ENCODE measurements at places on chromosomes 3 and 15.

DNA sequence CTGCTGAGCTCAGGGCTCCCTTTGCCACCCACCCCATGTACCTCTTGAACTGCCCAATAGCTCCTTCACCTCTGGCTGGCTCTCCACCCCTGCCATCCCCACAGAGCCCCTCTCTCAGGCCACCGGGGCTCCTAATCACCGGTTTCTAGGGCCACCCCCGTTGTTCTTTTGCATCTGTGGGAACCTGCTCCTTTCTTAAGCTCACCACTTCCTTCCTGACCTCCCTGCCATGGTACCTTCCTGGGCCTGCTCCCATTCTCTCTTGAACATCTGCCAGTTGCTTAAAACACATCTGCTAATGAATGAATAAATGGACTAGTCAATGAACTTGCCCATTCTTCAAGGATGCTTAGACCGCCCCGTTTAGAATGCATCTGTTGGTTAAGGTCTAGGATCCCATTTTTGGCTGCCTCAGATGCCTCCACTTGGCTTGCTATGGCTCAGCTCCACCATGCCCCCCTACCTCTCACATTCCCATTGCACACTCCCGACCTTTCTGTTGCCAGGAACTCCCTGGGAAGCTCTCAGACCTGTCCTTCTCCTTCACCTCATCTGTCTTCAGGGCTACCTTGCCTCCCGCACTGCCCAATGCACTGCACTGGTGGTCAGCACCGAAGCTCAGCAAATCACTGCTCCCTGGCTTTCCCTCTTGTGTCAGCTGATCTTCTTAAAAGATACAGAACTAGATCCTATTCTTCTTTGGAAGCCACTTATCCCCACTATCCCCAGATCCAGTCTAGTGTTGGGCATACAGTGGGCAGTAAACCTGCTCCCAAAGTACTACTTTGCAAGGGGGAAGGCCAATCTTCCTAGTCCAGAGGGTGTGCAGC is 9.1 kb downstream of the AMOTL2 start:
- DNase-seq, result no peak

DNA sequence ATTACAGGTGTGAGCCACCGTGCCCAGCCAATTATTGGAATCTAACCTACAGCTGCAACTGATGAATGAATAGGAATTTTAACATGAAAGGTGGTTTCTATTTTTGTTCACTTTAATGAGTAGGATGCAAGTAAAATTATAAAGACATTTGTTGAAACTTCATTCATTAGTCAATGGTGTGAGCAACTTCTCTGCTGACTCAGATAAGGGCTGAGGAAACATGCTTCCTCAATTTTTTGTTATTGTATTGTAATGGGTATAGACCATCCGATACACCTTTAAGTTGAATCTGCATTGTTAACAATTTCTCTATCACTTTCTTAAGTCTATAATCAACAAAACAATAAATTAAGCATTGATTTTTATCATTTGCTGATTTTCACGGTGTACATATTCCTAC is 127.8 kb downstream of the STAG1 start:
- DNase-seq, result no peak

DNA sequence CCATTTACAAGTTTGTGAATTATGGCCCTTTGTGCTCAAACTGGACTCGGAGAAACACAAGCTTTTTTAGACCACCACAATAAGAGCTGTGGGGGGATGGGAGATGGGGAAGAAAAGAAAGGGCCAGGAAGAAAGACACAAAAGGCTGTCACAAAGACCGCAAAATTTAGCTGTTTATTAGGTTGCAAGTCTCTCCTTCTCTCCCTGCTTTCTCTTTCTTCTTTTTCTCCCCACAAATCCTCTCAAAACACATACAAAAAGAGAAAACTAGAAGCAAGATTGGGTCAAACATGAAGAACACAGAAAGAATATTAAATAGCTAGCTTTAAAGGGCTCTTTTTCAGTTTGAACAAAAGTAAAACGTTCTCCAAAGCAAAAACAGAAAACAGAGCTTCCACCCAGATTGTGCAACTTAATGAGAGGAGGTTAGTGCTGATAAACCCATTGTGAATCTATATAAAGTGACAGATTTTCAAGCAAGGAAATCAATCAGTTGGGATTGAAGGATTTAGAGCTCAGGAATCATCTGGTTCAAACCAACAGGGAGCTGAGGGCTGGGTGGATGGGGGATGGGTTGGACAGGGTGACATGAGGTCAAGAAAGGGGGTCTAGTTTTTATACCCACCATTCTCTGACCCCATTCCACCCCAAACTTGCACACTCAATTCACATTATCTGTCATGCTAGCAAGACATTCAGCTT is 87.3 kb downstream of the DHX30 start:
- no peak for DNase-seq

GRCh38 chr3:18853269-18853668 is 295.0 kb upstream of the KCNH8 start:
- no peak for DNase-seq

DNA sequence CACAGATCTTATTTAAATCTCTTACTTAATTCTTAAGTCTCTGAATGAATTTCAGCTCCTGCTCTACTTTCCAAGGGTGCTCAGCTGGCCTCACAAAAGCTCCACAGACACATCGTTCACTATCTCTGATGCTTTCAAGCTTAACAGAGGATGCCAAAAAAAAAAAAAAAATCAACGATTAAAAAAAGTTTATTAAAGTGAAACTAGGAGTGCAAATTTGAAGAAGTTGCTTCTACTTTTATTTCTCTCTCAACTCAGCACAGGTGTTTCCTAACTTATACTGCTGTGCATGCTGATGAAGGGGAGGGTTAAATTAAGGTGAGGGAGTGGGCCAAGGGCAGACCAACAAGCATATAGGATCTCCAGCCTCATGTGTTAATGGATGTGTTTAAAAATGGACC is 157.2 kb downstream of the TIGIT start:
- DNase-seq, result no peak

GRCh38 chr3:58560771-58561311 is 16.4 kb downstream of the FAM107A start:
- DNase-seq, result no peak

DNA sequence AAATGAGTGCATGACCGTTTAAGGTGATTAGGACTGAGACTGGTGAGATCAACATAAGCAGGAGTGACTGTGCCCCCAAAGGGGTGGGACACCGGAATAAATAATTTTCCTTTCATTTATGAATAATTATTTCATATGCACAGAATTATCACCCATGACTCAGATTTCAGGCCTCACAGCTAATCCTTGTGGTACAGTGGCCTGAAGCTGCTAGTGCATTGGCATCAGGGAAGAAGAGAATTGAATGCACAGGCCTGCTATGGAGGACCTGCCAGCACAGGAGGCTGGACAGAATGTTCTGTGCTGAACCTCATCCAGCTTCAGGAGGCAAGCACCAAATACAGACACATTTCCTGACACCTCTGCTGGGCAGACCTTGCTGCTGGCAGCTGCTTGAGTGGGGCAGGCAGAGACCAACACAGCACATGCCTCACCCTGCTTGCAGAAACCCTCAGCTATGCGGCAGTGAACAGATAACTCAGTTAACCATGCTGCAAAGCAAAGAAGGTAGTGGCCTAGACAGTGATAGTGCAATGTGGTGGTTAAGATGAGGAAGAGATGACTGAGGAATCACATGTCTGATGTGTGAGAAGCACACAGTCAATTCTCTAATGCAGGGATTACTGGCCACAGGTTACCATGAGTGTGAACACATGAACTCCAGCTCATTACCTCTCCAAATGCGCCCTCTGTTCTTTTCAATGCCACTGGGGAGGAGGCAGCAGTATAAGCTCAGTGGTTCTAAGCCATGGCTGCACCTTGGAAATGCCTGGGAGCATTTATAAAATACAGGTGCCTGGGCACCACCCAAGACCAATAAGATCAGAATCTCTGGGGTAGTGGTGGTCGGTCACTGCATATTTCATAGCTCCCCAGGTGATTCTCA is 68.1 kb upstream of the SCN5A start:
- DNase-seq, result no peak

- no peak for DNase-seq
These were observed 32.6 kb downstream of the SEMA5B start for GRCh38 chr3:122994954-122995353.

DNA sequence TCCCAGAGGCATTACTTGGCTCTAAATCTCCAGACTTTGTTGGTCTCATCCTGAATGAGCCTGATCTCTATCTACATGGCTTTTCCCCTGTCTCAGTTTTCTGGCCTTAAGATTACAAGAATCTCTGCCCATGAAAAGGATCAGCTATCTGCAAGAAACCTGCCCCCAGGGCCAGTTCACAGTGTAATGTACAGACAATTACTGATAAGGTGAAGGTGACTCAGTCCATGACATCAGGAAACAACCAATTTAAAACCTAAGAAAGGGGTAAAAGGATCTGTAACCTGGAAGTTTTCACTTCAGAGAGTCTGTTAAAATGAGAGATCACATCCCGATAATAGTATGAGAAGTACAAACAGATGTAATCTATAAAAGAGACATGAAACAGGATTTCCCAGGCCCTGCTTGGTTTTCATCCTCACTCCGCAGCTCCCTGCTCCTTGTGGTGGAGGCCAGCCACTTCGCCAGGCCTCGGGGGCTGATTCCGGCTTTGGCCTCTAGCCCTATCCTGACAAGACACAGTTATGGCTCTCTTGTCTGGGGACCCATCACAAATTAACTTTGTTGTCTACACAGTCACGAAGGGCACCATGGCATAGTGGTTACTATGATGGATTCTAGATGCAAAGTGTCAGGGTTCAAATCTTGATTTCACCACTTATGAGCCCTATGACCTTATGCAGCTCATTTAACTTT is 136.9 kb downstream of the THSD4 start:
- no peak for DNase-seq

GRCh38 chr3:147153830-147154539 is 252.4 kb downstream of the ZIC4 start:
- DNase-seq, result no peak

DNA sequence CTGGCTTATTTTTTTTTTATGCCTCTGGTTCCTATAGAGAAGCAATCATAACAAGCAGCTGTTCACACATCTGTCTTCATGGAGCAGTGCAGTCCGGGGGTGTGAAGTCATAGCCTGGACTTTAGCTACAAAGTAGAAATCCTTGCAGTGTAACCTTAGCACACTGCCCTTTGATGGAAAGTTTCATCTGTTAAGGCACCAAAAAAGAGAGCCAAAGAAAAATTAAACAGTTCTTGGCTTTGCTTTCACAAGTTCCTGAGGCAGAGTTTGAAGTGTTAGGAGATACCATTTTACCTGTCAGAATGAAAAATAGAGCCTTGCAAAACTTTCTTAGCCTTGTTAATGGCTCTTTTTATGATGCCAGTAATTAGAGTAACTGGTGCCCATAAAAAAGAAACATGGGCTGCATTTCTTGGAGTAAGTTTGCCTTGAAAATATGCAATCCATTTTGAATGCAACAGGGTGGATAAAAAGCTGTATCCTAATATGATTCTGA is 84.1 kb downstream of the PIK3R4 start:
- DNase-seq, result no peak

- peak; percentile 79 for DNase-seq
These were observed at the start of gene KLHL6 for GRCh38 chr3:183555541-183556081. Gene KLHL6 (minus strand): TSS chr3:183555706. CDS start chr3:183555653, 53 bp downstream.

DNA sequence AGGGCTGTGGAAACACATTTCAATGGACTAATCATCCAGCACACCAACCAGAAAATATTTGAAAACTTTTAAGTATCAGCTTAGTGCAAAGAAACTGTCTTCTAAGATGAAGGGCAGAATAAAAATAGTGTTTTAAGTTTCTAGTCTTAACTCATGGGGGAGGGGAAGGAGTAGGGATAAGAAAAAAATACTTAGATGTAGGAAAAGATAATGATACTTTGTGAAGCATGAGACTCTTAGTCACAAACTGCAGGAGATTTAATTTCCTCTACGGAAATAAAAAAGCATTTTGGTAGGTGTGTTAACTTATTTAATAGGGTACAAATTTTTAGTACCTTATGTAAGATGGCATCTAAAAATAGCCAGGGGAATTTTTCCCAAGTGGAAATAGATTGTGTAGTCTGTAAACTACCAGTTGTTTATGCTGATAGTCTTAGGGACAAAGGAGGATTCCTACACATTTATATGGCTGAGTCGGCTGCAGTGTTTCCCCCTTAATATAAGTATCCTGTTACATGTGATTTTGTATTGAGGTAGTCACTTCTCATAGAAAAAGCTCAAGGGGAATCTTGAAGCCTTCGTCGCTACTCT is 78.2 kb upstream of the GBE1 start:
- DNase-seq, result no peak

- DNase-seq, result no peak
These were observed 56.6 kb upstream of the PRTG start for GRCh38 chr15:55799291-55800212.

DNA sequence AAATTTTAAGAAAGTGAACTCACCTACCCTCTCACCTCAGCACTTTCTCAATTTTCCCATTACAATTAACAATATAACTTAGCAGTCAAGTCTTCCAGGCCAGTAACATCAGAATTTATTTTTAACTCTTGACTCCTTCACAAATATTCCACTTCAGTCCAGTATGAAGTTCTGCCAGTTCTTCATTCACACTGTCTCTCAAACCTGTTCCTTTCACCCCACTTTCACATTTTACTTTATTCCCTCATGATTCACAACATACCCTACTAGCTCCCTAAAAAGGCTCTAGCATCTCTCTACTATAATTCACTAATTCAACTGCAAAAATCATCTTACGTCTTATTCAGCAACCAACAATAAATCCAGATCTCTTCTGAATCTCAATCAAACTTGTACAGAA is 3.8 kb downstream of the GSK3B start:
- DNase-seq, result no peak

- no peak for DNase-seq
These were observed 38.5 kb upstream of the POLR2M start for GRCh38 chr15:57668016-57668415.

GRCh38 chr15:70415398-70415797 is 317.7 kb upstream of the TLE3 start:
- no peak for DNase-seq

DNA sequence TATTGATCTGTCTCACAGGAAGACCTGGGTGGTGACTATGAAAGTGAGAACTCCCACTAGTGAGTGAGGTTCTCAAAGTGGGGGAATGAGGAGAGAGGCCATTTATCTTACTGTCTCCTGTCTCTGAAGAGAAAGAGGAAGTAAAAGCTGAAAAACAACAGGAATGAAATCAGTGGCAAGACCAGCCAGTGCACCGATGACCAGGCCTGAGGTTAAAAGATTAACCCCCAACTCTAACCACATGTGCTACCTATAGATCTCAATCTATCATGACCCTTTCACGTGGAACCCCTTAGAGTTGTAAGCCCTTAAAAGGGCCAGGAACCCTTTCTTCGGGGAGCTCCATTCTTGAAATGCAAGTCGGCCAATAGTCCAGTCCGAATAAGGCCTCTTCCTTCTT is 239.3 kb upstream of the CNTN6 start:
- no peak for DNase-seq

- DNase-seq, result peak; percentile 36
These were observed 37.8 kb upstream of the SPTSSB start for GRCh38 chr3:161409069-161409468.

GRCh38 chr3:168161696-168162095 is 66.0 kb upstream of the GOLIM4 start:
- no peak for DNase-seq

- no peak for DNase-seq
These were observed 95.2 kb upstream of the CDIN1 start for GRCh38 chr15:36484038-36484778.

DNA sequence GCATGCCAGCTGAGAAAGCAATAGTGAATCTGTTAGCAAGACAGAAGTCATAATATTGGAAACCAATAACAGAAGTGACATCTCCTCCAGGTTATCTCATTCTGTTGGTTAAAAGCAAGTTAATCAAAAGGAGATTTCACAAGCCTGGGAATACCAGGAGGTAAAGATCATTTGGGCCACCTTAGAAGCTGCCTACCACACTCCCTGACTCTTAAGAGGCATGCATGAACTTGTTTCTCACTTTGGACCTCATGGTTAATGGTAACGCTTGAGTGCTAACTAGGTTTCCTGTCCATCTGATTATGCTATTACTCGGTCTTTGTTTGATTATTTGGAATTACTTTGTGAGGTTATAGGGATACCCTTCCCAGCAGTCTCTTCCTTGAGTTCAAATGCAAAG is 650.8 kb upstream of the SGO1 start:
- no peak for DNase-seq

Data from stimulated activated CD4-positive, alpha-beta T cell treated with anti-CD3 and anti-CD28 coated beads, Interleukin-4, amount 100 ng/mL, for 24 hours (primary cell).